GM03348 (cell line): ENCODE measurements at places on chromosomes 4 and X.

GRCh38 chr4:84631573-84631972 is 48.6 kb downstream of the CDS1 start:
- DNase-seq = no peak

- DNase-seq = no peak
Measured at GRCh38 chr4:88018466-88018865, 11.0 kb downstream of the PKD2 start.

- no peak for DNase-seq
Measured at GRCh38 chrX:147173594-147173993, 359.1 kb upstream of the CXorf51A start.

DNA sequence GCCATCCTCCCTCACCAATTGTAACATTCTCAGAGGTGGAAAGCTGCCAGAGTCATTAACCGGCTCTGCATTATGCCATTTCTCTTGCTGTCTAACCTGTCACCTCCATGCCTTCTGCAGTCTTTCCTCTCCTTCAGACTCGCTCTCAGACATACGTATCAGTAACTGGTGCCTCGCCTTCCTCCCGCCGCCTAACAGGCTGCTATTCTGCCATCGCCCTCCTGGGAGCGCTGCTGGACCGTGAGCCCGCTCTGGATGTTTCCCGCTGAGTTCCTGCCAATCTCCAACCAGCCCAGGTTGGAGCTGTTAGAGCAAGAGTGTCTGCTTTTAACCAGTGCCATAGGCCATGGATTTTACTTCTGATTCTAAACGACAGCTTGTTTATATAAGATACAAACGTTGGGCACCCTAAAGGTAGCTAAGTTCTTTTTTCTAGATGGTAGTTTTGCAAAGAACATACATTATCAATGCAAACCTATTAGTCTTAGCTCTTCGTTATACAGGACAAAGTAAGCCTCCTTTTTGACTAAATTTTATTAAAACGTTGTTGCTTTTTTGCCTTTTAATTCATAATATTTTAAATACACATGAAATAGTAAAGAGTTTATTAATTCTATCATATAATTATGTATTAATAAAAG is 59.5 kb upstream of the NEIL3 start:
- DNase-seq = peak; percentile 81

DNA sequence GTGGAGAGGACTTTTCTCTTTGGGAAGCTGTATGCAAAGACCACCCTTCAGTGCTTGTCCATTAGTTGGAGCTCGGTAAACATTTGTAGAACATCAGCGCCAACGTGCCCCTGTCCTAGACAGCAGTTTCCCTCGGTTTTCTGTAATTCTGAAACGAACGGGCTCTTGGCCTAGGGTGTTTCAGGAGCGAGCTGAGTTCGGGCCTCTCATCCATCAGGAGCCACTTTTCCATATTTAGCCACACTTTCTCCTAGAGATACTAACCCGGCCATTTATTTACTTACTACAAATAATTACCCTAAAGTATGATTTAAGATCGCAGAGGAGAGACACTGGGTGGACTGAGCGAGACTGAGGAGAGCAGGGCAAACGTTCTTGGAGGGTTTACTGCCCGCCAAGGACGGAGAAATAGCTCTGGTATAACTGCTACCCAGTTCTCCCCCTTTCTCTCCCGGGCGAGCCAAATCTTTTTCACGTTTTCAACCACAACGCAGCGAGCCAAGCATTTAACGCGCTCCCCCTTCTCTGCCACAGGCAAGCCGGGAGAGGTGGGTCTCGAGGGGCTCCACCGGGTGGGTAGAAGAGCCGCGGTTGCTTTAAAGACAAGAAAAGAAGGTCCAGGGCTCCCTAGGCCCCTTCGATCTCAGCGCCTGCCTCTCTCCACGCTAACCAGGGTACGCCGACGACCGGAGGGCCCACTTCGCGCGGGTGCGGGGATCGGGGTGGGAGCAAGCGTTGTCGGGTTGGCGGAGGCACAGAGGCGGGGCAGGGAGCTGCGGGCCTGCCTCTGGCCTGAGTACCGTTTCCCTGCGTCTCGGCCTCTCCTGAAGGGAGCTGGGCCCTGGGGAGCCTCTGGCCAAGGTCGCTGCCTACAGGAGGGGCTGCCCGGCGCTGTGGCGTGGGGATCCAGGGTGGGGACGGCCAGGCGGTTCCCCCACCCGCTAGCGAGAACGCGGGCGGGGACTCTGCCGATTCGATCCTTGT is 10.8 kb upstream of the PITX2 start:
- DNase-seq = no peak

GRCh38 chr4:108466936-108467902 is 153.2 kb upstream of the RPL34 start:
- DNase-seq = peak; percentile 84
